HFFc6 (cell line): ENCODE measurements at places on chromosomes 13 and 19.

GRCh38 chr19:44796701-44797115, 12.2 kb upstream of the BCAM start:
- DNase-seq, result no peak

DNA sequence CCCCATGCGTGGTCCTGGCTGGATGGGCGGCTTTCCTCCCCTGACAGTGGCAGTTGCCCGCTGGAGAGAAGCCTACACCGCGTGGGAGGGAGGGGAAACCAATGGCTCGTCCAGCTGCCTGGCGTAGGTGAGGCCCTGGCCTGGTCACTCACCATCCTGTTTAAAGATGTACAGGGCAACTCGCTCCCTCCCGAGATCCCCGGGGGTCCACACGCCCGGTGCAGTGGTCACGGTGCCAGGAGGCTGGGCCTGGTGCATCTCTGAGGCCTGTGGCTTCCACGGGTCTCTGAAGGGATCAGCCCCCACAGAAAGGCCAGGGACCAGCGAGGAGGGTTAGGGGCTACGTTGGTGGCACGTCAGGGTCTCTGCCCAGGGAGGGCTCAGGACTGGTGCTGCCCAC, 156.5 kb downstream of the KDM4B start:
- no peak for DNase-seq

GRCh38 chr13:108957369-108958012, 328.1 kb downstream of the MYO16 start:
- peak; percentile 73 for DNase-seq

DNA sequence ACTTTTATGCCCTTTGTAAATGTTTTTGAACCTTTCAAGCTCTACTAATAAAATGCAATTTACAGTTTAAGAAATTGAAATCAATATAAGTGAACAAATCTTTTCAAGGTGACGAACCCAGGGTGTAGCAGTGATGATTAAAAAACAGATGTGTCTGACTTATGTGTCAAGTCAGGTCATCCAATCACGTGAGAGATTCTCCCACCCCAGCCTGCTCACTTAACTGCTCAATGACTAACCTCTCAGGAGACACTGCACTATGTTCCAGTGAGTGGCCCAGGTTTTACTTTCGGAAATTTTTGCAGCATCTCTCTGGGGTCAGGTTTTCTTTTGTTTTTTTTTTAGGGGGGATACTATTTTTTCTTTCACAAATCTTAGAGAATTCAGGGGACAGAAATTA, 60.7 kb downstream of the ZNF429 start:
- no peak for DNase-seq

GRCh38 chr19:52936151-52936953, 13.1 kb upstream of the ZNF888 start:
- no peak for DNase-seq

DNA sequence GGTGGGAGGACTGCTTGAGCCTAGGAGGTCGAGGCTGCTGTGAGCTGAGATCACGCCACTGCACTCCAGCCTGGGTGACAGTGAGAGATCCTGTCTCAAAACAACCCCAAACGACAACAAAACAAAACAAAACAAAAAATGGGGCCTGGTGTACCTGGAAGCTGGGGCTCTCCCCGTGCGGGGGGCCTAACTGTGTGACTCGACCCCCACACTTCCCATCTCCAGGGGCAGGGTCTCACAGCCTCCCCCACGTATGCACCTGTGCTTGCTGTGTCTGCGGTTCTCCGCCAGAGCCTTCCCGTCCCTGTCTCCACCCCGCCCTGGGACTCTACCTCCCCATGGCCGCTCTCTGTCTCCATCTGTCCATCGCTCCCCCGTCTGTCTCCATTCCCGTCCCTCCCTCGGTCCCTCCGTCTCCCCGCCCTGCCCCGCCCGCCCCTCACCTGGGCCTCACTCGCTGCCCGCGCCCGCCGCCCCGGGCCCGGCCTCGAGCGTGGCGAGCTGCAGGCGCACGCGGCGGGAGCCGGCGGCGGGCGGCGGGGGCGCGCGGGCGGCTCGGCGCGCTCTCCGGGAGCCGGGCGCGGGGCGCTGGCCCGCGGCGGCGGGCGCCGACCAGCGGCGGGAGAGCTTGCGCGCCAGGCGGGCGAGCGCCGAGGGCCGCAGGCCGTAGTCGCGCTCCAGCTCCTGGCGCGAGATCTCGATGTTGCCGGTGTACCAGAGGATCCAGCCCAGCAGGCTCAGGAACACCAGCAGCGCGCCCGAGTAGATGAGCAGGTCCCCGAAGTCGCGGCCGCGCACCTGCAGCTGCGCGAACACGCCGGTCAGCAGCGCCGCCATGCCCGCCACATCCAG, 587 bp downstream of the TMEM238 start:
- DNase-seq, result peak; percentile 60

DNA sequence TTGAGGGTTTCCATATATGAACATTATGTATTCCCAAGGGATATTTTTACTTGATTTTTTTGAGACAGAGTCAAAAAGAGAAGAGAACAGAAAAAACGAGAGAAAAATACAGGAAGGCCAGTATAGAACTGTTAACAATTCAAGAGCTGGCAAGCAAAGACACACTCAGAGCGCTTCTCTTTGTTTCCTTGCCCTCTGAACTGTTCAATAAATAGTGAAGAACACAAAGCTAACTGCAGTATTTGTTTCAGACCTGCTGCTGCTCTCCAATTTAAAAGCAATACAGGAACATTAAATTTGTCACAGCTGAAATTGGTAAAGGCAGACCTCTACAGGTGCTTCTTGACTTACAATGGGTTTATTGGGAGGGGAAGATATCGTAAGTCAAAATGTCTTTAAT, 14.0 kb upstream of the NEK3 start:
- no peak for DNase-seq

GRCh38 chr13:43304945-43305344, 281.6 kb downstream of the DNAJC15 start:
- no peak for DNase-seq

- no peak for DNase-seq
Measured at GRCh38 chr19:8973501-8974091, 36.6 kb downstream of the MUC16 start.

GRCh38 chr13:33144358-33144784, 128.1 kb downstream of the KL start:
- no peak for DNase-seq

GRCh38 chr19:32687681-32688080, 3.9 kb upstream of the NUDT19 start:
- no peak for DNase-seq
